NCI-H524 treated with DMSO at 0.1 percent for 48 hours (cell line): ENCODE measurements at places on chromosomes 6 and 20.
A peak's percentile ranks its signal among the peaks of the same experiment; 100 is the strongest.

DNA sequence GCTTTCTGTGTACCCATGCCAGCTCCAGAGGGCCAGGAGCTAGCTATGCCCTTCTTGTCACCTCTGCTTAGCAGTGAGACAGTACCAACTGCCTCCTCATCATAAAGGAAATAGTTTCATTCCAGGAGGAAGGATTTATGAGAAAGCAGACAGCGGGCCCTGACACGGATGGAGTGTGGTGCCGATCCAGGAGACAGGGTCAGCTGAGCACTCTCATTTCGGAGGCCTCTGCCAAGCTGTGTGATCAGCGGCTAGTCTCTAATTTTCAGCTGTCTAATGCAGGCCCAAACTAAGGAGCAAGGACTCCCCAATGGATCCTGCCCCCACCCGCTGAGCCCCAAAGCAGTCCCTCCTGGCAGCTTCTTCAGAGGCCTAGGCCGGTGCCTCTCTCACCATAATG, 103.1 kb downstream of the LRFN2 start:
- no peak for DNase-seq

GRCh38 chr20:25214426-25214790, 18.9 kb downstream of the ENTPD6 start:
- no peak for DNase-seq

DNA sequence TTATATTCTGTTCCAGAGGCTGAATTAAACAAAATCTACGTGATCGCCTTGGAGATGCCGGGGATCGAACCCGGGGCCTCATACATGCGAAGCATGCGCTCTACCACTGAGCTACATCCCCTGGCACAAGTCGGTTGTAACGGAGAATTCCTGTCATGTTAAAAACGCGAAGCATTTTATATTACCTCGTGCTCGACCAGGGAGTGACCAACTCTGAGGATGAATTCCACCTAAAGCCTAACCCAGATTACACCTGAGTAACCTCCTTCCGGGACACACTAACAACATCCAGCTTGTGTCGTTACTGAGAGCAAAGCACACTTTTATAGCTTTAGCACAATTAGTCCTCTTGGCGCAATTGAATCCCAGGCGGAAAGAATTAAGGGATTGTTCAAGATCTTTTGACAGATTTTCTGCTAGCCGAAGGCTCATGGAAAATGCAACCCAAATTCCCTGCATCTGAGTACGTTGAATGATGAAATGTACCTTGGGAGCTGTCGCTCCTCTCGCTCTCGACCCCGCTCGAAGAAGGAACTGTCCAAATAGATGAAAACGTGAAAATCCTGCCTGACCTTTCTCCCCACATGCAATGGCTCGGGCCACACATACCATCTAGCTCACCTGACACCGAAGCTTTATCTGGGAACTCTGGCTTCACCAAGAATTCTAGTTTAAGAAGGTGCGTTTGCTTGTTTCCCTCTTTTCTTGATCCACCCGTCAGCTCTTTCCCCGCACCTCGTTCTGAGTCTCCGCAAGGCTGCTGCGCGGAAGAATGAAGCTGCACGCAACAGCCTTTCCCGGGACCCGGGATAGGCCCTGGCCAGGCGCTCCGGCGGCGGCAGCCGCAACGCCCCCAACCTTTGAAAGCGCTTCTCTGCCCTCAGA, 148.3 kb downstream of the GPX5 start:
- DNase-seq = peak; percentile 42

DNA sequence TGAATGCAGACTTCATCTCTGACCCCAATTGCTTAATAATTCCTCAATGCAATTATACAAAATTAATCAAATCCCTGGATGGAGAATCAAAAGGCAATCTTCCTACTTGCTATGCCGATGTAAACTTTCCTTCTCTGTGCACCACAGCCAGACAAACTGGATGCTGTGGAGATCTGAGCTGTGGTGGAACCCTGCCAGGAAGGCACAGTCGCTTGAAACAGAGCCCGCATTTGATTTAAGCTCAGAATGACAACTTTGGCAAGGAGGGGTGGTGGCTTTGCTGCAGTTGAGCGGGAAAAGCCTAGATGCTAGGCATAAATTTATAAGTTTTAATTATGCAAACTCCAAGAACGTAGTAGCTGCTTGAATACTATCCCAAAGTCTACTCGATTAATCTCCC, 190.8 kb downstream of the MTFR2 start:
- DNase-seq = no peak

- DNase-seq = peak; percentile 1
These were observed 8.1 kb upstream of the PFDN4 start for GRCh38 chr20:54199721-54200176.

DNA sequence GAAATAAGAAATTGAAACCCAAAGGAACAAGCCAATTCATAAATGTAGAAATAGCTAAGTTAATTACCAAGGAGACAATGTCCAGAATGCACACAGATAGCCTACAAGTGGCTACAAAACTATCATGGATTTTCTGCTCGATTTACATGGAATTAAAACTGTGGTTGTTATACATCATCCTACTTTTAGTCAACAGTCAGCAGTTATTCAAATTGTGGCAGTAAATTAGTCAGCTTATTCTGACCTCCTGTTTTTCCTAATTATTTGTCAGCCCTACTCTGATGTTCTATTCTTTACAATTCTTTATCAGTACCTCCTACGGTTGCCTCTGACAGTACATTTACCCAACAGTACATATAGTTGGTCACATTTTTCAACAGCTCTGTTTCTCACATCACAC, 29.6 kb downstream of the RBL1 start:
- no peak for DNase-seq

DNA sequence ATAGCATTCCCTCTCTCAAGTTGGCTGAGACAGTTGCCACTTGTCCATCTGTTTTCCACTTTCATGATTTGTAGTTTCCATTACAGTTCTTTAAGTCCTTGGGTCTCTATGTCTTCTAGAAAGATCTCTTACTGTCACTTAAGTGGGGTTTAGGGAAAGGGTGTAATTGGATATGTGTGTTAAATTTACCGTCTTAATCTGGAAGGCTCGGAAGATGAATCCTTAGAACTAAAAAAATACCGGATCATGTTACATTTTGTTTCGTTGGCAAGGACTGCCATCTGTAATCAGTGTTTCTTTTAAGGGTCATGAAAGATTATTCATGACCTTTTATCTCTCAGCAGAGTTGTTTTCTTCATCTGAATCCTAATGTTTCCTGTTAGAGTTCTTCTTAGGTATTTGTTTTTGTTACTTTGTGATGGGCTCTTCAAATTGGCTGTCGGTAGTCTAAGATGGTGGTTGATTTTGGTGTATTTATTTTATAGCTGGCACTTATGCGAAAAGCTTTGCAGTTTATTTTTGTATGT, 21.8 kb upstream of the BTBD3 start:
- DNase-seq = peak; percentile 100

- no peak for DNase-seq
These were observed 1.4 kb upstream of the PCMTD2 start for GRCh38 chr20:64254156-64254555.

DNA sequence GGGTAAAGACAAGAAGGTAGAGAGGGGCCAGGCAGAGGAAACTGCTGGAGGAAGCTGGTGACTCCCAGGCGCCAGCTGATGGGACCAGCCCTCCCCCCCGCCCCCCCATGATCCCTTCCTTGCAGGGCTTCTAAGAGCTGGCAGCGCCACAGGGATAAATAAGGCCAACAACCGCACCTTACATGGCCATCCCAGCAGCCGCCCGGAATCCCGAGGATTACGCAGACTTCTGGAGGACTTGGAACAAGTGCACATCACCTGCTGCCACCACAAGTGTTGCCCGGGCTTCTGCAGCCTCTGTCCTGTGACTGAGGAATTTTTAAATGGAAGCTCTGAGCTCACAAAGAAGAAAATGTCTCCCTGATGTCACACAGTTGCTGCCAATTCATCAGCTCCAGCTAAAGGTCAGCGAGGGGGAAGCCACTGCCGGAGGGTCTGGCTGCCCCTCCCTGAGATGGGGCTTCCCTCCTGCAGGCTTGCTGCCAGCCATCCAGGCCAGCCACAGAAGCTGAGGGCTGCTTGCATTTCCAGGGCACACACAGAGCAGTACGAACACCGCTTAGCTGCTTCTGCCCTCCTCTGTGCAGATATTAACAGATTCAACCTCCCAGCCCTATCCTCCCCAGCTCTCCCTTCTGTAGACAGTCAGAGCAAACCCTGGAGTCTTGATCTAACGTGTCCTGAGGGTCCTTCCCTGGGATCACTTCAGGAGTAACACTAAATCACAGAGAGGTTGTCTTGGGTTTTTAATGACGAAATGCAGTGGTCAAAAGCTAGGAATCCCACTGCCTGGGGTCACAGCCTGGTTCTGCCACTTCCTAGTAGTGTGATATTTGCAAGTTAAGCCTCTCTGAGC, 38.6 kb upstream of the PIM1 start:
- peak; percentile 62 for DNase-seq

DNA sequence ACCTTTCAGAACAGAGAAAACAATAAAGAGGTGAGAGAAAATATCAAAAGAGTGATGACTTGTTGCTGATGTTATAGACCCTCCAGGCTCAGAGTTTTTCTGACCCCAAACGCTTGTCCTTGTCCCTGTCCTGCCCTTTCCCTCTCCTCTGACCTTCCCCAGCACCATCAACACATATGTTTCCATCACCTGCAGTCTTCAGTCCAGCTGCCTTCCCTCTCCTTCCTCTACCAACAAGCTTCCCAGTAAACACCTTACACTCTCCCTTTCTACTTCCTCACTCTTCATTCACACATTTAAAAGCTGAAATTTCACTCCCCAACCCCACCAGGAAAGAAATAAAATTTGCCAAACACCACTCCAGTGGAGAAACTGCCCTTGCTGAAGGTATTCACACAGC, 25.4 kb upstream of the AFDN start:
- no peak for DNase-seq

DNA sequence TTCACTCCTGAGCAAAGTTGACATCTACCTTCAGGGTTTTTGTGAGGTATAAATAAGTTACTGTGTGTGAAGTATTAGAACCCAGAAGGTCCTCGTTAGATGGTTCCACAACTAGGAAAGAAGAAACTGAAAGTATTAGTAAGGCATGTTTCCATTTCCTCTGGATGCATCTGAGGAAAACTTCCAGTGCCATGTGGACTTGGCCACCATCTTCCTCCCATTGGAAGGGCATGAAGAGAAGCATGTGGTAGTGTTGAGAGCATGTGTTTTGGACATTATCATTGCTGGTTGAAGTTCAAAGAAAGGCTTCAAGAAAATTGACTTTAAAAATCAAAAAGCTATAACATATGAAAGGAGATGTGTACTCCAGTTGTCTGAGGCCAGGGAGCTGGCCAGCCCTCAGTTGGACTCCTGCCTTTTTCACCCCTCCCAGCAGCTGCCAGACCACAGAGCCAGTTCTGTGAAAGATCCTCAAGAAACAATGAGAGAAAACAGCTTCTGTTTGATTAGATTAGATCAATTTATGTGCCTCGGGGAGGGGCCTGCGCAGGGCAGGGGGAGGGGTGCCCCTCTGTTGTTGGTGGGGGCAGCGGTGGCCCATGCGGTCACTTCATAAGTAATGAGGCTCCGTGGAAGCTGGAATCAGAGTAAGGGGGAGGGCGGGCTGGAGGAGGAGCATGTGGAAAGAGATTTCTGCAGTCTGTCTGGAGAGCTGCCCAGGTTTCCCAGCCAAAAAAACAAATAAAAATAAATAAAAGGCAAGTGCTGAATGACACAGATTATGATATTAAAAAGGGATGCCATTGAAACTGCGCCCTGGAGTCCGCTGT, 154.0 kb downstream of the JARID2 start:
- peak; percentile 46 for DNase-seq

DNA sequence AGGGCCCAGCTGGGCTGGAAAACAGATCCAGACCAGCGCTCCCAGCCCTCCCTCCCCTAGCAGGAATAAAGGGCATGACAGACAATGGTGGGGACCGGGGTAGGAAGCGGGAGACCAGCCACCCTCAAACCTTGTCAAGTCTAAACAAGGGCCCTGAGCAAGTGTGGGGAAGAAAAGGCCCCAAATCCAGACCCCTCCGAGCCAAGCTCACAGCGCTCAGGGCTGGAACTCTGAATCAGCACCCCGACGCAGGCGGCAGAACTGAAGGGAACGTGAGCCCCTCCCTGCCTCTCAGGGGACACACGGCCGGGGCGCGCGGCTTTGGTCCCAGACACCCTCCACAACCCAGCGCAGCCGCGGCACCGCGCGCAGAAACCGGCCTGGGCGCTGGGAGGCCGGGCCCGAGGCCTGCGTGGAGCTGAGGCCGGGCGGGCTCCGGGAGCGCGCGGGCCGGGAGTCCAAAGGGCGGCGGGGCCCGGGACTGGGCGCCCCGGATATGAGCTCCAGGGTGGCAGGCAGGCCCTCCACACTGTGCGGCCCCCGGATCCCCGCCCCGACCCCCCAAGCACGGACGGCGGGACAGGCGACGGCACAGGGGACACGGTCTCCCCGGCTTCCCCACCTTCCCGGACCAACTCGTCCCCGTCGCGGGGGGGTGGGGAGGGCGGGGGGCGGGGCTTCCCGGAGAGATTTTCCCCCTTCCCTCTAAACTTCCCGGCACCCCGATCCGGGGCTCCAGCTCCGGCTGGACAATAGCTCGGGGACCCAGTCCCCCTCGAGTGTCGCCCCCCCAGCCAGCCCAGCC, 641 bp downstream of the TEAD3 start:
- no peak for DNase-seq

DNA sequence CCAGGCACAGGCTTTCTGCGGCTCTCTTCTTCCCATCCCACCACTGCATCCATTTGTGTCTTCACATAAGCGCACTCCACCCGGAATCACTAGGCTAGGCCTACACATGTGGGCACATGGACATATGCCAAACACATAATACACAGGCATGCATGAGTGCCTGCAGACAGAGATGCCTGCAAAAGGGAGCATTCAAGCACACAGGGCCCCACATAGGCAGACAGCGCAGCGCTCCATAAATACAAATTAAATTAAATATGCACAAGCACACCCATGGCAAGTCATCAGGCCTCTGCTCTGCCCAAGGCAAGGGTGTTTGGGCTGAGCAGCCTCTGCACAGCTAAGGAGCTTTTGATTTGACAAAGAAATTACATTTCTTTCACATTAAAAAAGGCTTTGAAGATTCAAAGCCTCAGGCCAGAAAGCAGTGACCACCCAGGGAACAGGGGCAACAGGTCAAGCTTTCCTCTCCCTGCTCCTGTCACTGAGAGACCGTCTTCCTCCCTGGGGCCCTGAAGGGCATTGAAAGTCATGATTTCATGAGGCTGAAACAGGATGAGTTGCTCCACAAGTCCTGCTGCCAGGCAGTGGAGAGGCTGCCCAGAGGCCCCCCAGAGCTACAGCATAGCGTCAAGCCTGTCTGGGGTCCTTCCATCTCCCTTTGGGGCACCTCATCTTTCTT, 134.2 kb upstream of the LRFN2 start:
- DNase-seq = no peak

DNA sequence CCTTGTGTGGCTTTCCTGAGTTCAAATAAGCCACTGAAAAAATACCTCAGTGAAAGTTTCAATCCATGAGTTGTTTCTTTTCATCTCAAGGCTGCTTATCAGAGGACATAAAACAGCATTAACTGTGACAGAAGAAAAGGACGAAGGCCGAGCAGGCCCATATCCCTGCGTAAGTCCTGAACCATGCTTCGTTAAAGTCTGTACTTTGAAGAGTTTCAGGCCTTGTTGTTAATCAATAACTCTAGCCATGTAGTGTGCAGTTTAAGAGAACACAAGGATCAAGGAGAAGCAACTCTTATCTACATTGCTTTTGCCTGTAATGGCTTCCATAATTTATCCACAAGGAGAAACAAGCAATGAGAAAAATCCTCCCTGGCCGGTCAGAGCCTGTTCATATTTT, 165.4 kb downstream of the UST start:
- DNase-seq = no peak

GRCh38 chr6:13454286-13455221, 32.8 kb downstream of the GFOD1 start:
- DNase-seq = no peak

GRCh38 chr20:3751675-3752385, 15.7 kb downstream of the ADISSP start:
- DNase-seq = no peak

GRCh38 chr6:119313937-119314884, 35.4 kb downstream of the MAN1A1 start:
- DNase-seq = no peak
